Adipocyte (in vitro differentiated cells): ENCODE measurements at places on chromosomes 4 and X.

- no peak for DNase-seq
Measured at GRCh38 chr4:69829678-69830077, 30.3 kb downstream of the SULT1E1 start.

- no peak for DNase-seq
Measured at GRCh38 chr4:169727616-169728015, 30.1 kb downstream of the HPF1 start.

- DNase-seq: no peak
Measured at GRCh38 chr4:23130845-23131244, 438.1 kb downstream of the GBA3 start.

DNA sequence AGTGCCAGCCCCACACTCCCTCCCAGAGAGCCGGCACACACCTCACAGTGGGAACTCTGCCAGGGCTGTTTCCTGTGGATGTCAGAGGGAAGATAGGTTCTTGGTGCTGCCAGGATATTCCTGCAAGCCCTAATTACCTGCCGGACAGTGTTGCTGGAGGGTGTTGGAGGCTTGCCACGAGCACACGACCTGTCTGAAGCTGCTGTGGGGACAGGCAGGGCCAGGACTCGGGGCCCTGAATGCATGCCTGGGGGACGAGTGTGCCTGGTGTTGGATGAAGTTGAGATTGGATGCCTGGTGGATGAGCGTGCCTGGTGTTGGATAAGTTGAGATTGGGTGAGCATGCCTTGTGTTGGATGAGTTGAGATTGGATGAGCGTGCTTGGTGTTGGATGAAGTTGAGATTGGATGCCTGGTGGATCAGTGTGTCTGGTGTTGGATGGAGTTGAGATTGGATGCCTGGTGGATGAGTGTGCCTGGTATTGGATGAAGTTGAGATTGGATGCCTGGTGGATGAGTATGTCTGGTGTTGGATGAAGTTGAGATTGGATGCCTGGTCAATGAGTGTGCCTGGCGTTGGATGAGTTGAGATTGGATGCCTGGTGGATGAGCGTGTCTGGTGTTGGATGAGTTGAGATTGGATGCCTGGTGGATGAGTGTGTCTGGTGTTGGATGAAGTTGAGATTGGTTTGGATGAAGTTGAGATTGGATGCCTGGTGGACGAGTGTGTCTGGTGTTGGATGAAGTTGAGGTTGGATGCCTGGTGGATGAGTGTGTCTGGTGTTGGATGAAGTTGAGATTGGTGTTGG lies 23.2 kb upstream of the UVSSA start:
- peak; percentile 51 for DNase-seq

GRCh38 chrX:54745676-54746075 lies 52.4 kb downstream of the ITIH6 start:
- DNase-seq: no peak
